ENCODE measurements at places on chromosomes 3 and 15. TPM values are rescaled to one million over a fixed set of nuclear protein-coding genes. Genes with fewer than 3 reads are reported as not detected.

The POLQ gene
- 10.8 TPM for total RNA-seq

The P3H2 gene
- 6.6 TPM for total RNA-seq

The NOX5 gene
- 0.07 TPM for total RNA-seq

The CHL1 gene
- not detected for total RNA-seq

The ANKRD63 gene
- not detected for total RNA-seq

Measured in endothelial cell of umbilical vein (primary cell).